ENCODE measurements at places on chromosomes 3 and 15.

GRCh38 chr3:58575971-58576652 is 1.1 kb downstream of the FAM107A start:
- ATAC-seq = no peak

GRCh38 chr3:53809764-53810400 is 36.3 kb downstream of the CHDH start:
- ATAC-seq = no peak

DNA sequence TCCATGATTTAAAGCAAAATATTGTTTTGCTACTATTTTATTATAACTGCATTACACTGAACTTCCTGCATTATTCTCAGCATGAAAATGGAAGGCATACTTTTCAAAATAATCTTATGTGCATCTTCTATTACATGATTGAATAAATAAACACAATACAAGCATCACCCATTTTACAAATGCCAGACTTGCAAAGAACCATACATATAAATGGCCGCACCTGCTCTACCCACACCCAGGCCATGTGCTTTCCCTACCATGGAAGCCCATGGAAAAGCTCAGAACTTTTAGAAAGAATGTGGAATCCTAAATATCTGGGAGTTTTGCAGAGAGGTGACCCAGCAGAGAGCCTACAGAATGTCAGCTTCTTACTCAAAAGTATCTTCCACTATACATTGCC is 127.2 kb downstream of the SHOX2 start:
- ATAC-seq = no peak

DNA sequence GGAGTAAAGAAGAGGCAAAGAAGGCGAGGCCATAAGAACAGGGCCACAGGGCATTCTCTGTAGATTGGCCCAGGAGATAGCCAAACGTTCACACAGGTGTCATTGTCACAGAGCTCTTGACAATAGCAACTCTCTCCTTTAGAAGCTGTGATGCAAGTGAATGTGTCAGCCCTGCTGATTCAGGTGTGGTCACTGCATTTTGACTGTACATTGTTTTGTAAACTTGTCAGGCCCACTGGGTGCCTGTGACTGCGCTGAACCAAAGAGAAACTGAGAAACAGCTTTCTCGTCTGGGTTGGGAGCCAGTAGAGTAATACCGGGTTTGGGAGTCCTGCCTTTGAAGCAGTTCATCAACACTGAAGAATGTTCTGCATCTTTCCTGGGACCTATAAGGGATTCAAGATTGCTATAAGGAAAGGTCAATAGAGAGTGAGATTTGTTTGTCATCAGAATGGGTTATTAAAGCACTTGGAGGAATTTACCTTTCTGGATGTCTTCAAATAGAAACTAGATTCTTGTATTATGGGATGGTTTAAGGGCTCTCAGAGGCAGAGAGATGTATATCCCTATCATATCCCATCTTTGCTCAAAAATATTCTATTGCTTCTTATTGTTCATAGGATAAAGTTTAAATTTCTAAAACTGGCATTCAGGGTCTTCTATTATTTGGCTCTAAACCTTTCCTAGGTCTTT is 45.4 kb downstream of the TMEM45A start:
- peak; percentile 30 for ATAC-seq

DNA sequence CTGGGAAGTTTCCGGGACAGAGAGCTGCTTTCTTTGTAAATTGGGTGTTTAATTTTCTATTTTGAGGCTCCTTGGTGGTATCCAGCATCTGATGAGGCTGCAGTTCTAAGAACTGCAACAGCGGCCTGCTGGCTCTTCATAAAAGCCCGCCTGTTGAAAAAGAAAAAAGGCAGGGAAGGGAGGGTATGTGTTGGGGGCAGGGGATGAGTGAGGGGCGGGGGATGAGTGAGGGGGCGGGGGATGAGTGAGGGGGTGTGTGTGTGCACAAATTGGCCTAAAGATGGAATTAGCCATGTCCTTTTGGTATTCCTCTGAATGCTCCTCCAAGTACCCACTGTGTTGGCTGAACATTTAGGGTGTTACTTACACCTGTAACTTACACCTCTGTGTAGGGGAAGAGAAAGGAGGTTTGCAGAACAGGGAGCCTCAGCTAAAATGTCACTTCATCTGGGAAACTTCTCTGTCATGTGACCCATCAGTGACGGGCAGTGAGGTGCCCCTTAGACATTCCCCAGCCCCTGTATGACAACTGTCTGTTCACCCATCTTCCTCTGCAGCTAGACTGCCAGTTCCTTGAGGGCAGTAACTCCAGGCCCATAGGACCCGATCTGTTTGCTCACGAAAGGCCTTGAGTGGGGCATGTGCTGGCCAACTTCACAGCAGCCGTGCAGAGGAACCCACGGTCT is 57.6 kb downstream of the LRIG1 start:
- no peak for ATAC-seq

- no peak for ATAC-seq
Observed at GRCh38 chr3:197399486-197399885, 101.1 kb upstream of the DLG1 start.

DNA sequence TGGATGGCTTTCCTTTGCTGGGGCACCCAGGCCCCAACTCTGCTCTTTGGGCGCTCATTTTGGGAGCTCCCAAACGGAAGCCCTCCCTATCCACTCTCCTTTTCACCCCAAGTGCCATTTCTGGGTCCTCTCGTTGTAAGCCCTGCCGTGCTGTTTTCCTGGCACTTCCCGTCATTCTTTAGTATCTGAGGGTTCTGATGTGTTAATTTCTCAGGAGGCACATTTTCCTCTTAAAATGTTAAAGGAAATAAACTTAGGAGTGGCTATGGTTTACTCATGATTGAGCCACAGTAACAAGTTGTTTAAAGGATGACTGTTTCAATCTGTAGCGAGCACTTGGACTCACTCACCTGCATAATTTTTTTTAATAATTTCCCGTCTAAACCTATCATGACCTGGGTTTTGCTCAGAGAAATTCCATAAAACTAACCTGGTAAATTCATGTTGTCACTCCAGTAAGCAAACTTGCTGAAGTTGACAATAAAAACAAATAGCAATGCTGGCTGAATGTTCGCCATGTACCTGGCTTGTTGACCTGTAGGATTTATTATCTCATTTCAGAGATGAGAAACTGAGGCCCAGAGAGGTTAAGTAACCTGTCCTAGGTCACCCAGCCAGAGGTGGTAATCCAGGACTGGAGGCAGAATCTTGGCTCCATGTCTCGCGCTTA is 10.6 kb downstream of the ALDH1A3 start:
- no peak for ATAC-seq

GRCh38 chr3:170811515-170811914 is 58.5 kb downstream of the RPL22L1 start:
- ATAC-seq = no peak

DNA sequence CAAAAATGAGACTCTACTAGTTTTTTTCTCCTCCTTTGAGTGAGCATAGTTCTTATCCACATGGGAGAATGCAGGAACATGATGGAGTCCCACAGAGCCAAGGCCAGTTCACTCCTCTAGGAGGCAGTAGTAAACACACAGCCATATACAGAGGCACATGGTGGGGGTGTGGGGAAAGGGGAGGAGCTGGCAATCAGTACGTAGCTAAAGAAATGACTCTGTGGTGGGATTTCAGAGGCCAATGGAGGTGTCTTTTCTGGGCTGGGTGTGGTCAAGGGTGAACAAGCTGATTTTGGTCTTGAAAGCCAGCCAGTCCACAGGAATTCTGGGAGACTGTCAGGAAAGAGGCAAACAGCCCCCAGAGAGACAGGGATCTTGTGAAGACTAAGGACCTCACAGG is 6.6 kb upstream of the RAB11A start:
- peak; percentile 99 for ATAC-seq

GRCh38 chr3:173865900-173866498 is 468.5 kb downstream of the NLGN1 start:
- ATAC-seq = no peak

DNA sequence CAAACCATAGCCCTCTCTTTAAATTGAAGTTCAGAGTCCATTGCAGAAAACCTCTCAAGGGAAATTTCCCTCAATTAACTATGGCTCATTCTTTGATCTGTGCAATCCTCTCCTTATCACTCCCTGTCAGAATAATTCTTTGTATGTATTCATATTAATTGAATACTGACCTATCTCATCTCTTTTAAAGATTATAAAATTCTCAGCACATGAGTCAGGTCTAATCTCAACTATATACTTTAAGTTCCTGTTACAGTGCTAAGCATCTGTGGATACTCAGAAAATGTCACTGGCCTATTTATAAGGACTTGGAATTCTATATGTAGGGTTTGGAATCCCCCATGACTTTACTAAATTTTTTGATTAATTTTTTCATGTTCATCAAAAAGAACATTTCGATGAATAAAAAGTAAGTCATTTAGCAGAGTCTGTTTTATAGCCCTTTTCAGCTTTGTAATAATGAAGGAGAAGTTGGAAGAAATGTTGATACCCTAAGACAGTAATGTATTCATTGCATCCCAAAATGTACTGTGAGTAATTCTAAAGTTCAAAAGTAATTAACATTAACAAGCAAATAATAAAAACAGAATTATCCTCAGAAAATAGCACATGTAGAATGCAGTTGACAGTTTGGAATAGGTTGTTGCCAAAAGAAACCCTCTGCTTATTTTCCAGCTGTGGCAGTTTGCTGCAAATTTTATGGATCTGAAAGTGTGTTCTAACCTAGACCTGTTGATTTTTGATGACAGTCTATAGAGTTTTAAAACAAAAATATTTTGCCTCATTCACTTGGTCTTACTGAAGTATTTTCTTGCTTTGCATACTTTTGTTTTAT is 503.4 kb upstream of the CBLB start:
- no peak for ATAC-seq

Measured in activated CD4-positive, CD25-positive, alpha-beta regulatory T cell treated with anti-CD3 and anti-CD28 coated beads, Interleukin-2, amount 50 U/mL, for 24 hours (primary cell).